Activated naive CD4-positive, alpha-beta T cell treated with anti-CD3 and anti-CD28 coated beads for 36 hours (primary cell): ENCODE measurements at places on chromosomes 2 and 18. TPM values are rescaled to one million over a fixed set of nuclear protein-coding genes. Genes with fewer than 3 reads are reported as not detected.

DNA sequence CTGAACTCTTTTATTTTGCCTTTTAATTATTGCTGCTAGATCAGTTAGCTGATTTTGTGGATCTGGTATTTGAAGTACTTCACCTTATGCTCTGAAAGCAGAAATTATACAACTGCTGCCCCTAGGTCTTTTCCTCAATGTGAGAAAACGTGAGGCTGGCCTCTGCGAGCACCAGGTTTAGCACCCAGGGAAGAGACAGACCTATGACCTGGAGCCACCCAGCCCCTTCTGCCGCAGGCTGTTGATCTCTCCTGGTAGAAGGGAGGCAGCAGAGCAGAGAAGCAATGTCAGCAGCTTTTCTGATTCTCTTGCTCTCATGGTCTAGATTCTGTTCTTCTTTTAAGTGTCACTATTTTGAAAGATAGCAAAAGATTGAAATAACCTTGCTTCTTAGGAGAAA is 19.9 kb downstream of the TRAPPC12 start:
- DNase-seq = no peak

Gene TEKT4
- not detected for total RNA-seq

DNA sequence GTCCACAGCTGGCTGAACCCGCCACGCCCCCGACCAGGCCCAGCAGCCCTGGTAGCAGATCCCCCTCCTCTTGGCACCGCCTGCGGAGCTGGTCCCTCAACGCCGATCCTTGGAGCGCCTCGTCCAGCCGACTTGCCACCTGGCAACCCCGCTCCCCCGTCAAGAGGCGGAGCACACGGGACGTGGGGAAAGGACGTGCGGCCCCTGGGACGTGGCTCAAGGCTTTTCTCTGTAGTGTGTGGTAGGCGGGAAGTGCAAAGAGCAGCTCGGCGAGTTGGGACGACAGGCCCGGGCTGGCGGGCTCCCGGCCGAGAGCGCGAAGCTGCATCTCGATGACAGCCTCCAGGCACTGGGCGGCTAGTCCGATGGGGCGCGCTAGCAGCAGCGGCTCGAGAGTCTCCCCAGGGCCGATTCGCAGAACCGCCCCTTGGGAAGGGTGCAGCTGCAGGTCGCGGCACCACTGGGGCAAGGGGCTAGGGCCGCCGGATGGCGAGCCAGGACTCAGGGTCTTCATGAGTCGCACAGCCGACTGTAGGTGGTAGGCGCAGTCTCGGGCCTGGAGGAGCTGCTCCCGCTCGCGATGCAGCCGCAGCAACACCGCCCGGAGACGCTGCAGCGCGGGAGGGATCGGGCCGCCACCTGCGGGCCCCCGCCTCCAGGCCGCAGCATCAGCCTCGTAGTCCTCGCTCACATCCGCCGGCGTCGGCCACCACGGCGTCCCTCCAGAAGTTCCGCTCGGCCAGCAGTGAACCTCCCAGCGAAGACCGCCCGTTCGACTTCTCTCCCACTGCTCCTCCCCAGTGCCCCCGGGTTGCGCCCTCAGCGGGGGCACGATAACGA is 617 bp downstream of the CCDC142 start:
- peak; percentile 57 for DNase-seq

Gene GNLY
- total RNA-seq = 2.6 TPM

DNA sequence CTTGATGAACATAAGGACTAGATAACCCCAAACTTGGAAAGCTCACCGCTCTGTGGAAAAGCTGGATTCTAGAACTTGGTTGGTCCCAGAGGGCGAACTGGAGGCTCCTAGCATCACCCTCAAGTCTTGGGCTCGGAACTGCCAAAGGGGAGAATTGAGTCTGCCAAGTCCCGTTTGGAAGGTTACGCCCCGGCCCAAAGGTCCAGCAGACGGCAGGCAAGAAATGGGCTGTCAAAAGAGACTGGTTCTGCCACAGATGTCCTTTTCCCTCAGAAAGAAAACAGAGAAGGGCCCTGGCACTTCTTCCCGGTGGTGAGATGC is 182.2 kb downstream of the ANAPC1 start:
- no peak for DNase-seq

Gene LINC00305
- total RNA-seq = not detected

DNA sequence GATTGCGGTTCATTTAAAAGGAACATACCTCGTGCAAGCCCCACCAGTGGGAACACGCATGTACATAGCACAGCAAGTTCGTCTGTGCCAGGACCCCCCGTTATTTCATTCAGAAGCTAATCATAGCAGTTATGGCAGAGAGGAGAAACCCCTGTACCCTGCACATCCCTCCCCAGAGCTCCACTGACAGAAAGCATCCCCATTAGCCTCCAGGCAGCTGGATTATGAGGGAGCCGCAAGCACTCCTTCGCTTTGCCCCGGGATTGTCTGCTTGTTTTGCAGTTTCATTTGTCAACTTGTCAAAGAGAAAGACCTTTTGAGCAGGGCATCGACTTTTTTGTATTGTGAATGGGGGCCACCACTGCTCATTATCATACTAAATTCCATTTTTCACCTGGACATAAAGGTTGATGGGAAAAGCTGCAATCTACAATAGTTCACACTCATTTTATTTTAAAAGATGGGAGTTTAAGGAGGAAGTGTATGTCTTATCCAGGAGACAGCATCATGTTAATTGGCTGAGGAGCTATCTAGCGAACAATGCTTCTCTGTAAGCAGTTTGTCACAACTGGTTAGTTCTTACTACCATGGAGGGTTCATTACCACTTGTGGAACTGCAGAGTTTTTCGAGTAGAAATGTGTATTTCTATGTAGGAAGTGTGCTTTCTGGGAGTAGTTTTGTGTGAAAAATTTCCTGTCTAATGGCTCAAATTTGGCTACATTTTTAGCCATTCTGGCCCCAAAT is 255.3 kb downstream of the THSD7B start:
- DNase-seq = no peak

DNA sequence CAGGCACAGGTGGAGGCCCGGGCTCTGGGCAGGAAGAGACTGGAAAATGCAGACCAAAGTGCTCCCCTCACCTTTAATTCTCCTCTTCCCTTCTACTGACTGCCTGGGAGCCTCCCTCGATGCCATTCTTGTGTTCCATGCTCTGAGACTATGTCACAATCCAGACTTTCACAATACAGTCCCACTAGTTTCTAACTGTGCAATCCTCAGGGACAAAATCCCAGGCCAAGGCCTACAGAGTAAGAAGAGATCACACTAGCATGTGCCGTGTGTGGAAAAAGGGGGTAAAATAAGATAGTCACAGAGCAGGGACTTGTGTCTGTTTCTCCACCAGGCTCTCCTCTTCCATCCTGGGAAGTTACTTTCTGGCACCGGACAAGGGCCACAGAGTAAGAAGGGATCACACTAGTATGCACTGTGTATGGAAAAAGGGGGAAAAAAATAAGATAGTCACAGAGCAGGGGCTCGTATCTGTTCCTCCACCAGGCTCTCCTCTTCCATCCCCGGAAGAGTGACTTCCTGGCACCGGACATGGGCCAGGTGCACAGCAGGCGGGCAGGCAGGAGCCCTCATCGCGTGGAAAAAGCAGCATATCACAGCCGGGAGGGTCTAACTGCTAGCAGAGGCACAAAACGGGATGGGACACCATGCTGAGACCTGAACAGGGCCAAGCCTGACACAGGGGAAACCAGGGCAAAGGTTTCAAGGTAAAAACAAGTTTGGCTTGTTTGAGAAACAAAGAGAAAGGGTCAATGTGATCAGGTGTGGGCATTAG is 9.6 kb downstream of the CYB5A start:
- DNase-seq = no peak

Gene LCT
- total RNA-seq = 0.05 TPM

Gene ELOA2
- total RNA-seq = not detected

DNA sequence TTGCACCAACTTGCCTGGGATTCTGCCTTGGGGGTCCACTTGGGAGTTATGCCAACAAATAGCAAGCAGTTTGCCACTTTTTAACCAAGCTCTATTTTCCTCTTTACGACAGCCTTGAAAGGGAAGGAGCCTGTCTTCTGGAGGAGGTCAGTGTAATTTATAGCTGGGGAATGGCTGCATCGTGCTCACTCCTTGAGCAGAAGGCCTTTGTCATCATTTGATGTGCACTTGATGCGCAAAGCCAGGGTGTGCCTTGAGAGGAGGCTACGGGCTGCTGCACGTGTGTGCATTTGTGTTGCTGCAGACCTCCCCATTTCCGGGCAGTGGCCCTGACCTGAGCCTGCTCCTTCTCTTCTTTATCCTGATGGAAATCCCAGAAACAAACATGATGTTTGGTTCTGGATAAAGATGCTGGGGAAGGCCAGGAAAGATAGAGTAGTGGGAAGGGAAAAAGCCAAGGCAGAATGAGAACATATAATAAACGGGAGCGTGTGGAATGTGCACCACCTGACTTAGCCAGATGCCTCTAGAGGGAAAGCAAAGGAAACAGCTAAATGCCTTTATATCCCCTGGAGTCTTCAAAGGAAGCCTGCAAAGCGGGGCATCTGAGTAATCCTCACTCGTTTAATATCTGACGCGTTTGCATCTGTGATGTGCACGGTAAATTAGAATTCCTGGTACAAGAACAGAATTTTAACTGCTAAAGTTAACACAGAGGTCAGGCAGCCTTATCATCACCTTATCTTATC is 68.3 kb upstream of the ZNF521 start:
- no peak for DNase-seq

DNA sequence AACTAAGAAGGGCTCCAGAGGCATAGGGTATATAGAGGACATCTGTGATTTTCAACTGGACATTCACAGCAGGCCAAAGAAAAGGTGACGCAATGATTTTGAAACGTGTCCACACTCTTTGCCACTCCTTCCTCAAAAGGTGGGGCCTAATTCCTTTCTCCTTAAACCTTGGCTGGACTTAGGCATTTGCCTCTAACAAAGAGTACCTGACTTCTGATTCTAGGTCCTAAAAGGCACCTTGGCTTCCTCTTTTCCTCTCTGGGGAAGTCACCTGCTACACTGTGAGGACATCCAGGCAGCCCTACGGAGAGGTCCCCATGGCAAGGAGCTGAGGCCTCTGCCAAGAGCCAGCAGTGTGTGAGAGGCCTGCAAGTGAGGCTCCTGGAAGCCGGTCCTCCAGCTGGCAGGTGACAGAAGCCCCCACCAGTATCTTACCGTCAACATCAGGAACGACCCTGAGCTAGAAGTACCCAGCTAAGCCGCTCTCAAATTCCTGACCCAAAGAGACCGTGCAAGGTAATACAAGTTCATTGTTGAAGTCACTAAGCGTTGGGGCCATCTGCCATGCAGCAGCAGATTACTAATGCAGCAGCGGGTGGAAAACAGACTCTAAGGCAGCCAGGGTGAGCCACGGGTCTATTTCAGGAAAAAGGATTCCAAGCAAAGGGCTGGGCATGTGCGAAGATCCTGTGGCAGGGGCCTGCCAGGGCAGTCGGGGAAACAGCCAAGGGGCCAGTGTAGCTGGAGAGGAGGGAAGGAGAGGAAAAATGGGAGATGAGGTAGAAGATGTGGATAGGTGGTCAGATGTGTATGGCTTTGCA is 7.4 kb upstream of the HES6 start:
- no peak for DNase-seq

DNA sequence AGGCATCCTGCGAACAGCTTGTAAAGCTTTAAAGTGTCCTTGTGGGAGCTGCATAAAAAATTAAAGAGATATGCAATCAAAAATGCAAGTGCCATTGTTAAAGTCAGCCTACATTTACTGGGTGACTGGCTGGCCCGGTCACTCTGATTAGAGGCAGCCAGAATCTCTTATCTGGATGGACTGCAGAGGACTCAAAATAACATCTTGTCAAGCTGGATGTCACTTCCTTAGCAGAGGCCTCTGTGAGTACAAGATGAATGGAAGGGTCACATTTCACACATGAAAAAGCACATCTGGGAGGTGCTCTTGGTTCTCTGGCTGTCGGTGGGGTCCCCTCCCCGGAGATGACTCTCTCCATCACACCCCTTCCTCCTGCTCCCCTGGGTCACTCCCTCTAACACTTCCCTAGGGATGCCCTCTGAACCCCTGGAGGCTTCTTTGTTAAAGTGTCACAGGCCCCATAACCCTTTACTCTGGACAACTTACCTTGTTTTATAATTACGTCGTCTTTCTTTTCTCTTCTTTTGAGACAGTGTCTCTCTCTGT is 122.1 kb downstream of the SH3BP4 start:
- DNase-seq = no peak

DNA sequence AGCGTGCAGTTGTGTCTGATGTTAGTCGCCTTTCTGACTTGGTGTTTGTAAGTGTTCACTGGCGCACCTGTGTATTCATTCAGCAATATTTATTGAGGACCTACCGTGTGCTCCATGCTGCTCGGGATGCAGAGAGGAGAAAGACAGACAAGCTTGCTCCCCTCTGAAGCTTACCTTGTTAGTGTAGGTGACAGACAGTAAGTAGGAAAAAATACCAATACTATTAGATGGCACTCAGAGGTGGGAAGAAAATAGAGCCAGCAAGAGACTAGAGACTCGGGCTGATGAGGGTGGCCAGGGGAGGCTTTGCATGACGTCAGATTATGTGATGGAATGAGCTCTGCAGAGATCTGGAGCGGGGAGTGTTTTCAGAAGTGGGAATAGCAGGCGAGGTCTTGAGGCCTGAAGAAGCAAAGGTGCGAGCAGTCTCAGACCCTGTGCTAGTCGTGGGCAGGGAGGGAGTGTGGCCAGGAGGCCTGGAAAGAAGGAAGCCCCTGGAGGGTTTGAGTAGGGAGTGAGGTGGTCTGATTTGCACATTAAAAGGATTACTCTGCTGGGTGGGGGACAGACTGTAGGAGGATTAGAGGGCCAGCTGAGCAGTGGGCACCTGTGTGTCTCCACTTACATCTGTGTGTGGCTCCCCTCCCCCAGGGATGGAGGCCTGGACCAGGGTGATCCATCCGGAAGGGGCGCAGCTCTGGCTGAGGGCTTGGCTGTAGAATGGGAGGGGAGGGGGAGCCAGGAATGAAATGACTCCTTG is 11.8 kb downstream of the MTCL1 start:
- no peak for DNase-seq

DNA sequence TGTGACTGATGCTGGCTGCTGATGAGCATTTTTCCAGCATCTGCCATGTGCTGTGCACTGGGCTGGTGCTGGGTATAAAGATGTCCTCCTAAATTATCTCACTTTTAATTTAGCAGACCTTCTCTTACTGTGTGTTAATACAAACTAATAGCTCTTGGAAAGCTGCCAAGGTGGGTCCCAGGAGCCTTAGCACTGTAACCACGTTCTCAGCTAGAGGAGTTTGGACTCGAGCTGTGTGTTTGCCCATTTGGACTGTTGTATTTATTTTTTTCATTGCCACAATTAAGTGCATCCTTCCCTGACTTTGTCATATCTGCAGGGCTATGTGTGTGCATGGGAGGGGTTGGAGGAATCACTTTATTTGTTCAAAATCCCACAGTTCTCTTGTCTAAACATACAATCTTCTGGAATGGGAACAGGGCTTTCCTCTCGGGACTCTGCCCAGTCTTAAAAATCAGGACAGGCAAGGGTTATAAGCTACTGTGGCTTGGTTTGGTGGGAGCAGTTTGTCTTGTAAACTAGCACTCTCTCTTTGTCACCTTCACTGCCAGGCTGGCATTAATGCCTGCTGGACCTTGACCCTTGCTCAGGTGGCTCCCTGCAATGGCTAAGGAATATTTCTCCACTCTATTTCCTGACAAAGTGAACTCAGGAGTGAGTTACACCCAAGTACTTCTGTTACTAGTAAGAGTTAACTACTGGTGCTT is 129.7 kb upstream of the MGAT5 start:
- DNase-seq = no peak
